ENCODE measurements at places on chromosomes 7 and 10.

DNA sequence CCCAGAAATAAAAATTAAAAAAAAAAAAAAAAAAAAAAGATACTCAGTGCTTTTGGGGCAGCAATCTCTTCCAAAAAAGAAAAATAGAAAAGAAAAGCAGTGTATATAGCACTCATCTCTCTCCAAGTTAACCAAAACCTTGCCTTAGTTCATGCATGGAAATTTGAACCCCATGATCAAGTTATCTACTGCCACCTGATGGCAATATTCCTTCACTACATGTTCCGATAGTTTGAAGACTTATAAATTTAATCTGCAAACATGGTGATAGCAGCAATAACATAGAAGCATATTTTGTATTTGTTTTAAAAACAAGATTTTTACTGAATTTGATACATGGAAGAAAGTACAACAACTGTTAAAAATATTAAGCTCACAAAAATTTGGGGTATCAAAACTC, 48.6 kb upstream of the SLIT1 start:
- no peak for DNase-seq

DNA sequence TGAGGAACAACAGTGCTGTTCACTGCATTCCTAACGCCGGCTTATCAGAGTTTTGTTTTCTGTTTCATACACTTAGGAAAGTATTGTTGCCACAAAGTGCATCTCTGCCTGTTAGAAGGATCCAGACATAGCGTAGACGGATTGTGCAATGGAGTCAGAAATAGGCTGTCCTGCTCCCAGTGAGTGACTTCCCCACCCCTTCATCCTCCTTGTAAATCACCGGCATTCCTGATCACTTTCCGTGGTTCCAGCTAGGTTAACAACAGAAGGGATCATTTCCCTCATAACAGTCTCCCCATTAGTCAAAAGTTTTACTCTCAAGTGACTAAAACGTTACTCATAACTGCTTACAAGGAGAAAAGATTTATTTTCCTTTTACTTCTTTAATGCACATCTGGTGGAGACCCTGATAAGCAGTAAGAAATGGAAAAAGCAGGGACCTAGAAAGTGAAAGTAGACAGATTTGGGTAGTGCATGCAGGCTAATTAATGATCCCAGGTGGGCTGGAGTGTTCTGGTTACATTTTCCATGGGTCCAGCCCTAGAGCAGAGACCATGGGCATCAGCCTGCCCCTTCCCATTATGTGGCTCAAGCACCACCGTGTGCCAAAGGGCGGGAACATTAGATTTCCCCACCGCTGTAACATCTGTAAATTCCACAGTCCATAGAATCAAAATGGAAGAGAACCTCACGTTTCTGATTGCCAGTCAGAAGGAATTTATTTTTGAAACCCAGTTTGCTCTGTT, 395.1 kb upstream of the GALNT17 start:
- DNase-seq, result no peak

GRCh38 chr7:25234336-25234735, 6.0 kb upstream of the NPVF start:
- no peak for DNase-seq

DNA sequence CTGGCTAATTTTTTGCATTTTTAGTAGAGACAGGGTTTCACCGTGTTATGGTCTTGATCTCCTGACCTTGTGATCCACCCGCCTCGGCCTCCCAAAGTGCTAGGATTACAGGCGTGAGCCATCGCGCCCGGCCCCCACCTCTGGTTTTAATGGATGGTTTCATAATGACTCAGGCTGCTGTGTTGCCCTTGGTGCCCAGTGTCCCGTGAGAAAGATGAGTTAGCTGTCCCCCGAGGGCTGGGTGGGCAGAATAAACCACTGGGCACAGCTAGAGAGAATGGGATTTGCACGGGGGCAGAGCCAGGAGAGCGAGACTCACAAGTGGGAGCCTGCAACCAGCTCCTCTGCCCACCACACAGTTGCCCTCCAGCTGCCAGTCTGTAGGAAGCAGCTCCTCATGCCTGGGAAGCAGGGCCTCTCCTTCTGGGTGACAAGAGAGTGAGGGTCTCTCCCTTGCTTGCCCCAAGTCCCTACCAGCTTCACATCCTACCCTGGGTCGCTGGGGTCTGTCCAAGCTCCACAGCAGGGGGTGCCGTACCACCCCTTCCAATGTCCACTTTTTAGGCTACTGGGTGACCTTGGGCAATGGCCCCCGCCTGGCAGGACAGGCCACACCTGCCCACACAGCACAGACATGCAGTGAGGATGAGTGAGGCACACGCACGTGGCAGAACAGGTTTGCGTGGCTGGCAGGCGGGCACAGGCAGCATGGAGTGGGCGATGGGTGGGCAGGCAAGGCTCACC, 16.1 kb upstream of the NDST2 start:
- DNase-seq, result no peak

DNA sequence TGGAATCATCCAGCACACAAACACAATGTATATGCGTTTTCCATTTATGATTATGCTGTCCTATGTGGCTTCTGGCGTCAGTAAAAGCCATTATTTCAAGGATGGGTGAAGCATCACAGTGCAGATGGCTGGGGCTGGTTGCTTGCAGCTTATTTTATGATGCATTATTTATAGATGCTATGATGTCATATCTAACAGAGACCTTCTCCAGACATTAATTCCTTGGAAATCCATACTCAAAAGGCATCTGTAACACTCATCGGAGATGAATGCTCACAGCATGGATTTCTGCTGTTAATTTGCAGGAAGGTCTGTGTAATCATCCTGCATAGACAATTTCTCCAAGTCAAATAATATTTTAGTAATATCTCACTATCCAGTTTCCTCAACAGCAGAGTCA, 7.2 kb downstream of the RGS10 start:
- DNase-seq, result no peak

DNA sequence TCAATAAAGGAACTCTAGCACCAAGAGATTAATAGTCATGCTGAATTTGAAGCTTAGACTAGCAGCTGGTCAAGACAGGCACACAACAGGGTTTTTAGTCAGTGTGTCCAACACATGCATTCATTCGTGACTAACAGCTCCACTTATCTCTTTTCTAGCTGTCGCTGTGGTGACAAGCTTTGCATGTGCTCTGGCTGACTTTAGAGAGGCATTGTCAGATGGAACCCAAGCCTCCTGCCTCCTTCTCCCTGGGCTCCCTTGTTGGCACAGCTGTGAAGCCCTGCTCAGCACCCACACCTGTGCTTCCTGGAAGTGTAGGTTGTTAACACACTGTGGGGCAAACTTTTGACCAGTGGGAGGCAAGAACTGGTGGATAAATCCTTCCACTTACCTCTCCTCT, 9.8 kb upstream of the AGK start:
- DNase-seq, result no peak

DNA sequence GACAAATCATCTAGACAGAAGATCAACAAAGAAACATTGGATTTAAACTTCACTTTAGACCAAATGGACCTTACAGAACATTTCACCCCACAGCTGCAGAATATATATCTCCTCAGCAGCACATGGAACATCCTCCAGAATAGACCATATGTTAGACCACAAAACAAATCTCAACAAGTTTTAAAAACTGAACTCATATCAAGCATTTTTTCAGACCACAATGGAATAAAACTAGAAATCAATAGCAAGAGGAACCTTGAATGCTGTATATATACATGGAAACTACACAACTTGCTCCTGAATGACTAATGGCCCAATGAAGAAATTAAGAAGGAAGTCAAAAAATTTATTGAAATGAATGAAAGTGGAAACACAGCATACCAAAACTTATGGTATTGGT, 157.7 kb downstream of the MTERF1 start:
- DNase-seq, result no peak

GRCh38 chr7:127239814-127240213, 12.9 kb downstream of the GRM8 start:
- DNase-seq, result no peak

GRCh38 chr7:117012696-117013095, 59.4 kb downstream of the ST7 start:
- no peak for DNase-seq

GRCh38 chr7:36904101-36904500, 179.8 kb upstream of the AOAH start:
- no peak for DNase-seq

DNA sequence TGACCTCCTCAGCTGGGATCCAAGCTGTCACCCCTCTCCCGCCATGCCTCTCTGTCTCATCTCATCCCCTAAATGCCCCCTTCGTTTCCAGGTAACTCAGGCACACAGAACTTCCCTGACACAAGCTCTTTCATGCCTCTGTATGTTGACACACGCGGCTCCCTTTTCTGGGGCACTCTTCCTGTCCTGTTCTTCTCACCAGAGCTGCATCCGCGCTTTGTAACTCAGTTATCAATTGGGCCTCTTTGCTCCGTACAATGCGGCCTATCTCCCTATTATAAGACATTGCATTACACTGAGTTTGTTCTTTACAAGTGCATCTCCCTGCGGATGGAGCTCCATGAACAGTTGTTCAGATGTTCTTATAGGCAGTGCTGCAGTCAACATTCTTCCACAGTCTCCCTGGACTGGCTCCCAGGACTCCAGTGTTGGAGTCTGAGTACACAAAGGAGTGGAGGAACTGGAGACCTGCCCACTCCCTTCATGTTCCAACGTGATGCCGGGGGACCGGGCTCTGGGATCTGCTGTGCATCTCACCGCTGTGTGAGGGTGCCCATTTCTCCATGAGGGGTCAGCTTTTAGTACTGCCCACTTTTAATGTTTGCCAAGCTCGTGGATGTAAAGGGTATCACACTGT, 56.9 kb upstream of the TNS3 start:
- no peak for DNase-seq

DNA sequence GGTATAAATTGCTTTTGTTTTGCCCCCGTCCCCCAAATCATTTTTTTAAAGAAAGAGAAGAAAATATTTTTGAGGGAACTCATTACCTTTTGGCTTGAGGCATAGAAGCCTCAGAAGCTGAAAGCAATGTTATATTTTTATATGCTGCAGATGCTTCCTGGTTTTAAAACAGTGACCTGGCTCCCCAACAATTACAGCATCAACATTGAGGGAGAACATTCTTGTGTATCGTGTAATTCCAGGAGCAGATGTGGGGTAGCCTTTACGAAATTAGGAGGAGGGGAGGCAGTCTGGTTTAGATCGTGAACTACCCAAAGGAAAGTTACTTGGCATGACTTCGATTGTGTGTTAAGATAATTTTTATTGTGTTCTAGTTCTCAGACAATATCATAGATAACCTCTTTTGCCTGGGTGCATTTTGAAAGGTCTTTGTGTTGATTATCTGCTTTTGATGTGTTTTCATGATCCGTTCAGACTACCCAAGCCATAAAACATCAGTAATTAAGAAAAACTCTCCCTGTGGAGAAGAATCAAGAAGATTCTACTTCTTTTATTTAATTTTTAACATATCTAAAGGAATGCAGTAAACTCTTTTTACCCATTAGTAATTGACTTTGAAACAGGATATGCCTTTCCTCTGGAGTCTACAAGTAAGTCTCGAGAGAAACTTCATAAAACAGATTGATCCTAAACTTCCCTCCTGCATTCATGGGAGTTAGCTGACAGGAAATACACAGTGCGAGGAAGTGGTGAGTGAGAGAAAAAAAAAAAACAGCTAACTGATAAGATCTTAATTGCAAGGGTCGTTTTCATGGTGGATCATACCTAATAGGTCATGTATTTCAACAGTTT, 141.4 kb downstream of the KIAA1217 start:
- no peak for DNase-seq

DNA sequence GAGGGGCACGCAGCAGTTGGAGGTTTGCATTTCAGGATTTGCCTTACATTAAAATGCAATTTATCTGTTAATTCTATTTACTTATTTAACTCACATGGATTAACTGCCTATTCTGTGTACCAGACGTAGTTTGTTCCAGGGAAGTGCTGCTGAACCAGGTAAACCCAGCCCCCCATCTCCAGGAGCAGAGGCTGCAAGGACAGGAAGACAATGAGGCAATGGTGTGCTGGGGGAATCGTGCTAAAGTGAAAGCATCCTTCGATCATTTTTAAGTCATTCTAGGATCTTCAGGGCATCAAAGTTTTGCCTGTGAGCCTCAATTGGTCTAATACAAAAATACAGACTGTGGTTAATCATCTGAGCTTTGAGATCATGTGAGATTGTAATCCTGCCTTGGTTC, 166.4 kb downstream of the DNAJB6 start:
- DNase-seq, result no peak

DNA sequence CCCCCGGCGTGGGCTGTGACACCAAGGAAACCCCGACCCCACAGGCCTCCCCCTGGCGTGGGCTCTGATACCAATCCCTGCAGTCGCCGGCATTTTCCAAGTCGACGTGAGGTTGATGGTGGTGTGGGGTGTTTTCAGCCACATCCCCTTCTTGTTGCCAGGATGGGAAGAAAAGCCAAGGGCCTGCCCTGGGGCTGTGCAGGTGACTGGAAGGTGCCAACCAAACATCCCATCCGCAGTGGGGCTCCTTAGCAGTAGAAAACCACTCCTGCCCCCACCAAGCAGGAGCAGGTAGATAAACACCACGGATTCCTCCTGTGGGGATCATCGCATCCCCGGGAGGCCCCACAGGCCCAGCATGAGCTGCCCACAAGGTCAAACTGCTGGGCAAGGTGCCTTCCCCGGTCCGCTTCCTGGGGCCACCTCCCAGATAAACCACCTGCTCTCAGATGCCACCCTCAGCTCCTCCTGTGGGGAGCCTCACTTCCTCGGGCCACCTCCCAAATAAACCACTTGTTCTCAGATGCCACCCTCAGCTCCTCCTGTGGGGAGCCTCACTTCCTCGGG, 88.5 kb upstream of the DIP2C start:
- DNase-seq, result no peak

DNA sequence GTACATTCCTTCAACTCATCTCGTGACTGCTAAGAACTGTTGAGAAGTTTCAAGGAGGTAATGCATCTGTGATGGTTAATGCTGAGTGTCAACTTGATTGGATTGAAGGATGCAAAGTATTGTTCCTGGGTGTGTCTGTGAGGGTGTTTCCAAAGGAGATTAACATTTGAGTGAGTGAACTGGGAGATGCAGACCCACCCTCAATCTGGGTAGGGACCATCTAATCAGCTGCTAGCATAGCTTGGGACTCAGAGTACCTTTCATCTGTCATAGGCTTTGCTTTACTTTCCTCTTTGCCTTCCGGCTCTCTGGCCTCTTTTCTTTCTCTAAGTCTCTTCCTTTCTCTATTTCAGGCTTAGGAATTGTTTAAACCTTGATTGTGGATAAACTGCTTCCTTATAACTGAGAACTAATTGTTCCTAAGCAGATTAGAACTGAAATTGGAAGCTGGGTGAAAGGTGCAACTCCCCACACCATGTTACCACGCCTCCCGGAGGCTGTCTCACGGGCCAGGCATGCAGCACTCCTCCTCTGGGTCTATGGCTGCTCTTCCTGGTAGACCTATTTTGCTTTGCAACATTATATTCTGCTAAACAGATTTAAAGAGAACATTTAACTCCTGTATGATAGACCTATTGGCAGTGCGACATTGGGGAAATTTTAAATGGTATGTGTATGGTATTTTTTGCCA, 298.2 kb downstream of the CCSER2 start:
- DNase-seq, result no peak

DNA sequence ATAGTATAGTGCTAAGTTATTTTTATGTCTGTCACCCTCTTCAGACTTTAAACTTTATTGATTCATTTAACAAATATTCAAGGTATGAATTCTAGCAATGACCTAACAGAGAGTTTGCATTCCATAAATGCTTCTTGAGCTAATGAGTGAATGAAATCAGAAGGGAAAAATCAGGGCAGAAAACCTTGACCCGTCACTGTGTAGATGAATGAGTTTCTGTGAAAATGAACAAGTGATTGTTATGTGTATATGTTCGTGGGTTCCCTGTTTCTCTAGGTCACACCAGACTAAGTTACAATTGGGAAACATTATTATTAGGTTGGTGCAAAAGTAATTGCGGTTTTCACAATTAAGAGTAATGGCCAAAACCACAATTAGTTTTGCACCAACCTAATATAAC, 30.1 kb downstream of the APBB1IP start:
- DNase-seq, result no peak
